CD4-positive, alpha-beta T cell treated with Interleukin-2 at 100 ng/mL for 4 hours (primary cell): ENCODE measurements at places on chromosomes 1 and 21.
A peak's percentile ranks its signal among the peaks of the same experiment; 100 is the strongest.

- DNase-seq, result no peak
Observed at GRCh38 chr1:180415236-180415848, 87.0 kb downstream of the ACBD6 start.

DNA sequence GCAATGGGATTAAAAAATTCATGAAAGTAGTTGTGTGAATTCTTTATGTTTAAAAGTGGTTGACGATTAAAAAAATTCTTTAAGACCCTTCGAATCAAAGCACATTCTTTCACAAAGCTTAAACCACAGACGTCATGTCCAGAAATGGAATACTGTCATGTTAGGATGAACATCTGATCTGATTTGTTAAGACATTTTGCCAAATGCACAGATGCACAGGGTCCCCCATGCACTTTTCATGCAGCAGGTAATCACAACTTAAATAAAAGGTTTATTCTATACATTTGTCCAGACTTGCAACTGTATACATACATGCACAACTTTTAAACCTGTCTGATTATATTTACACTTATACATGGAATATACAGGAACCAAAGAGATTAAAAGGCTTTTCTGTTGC lies 103.3 kb downstream of the NRIP1 start:
- no peak for DNase-seq

DNA sequence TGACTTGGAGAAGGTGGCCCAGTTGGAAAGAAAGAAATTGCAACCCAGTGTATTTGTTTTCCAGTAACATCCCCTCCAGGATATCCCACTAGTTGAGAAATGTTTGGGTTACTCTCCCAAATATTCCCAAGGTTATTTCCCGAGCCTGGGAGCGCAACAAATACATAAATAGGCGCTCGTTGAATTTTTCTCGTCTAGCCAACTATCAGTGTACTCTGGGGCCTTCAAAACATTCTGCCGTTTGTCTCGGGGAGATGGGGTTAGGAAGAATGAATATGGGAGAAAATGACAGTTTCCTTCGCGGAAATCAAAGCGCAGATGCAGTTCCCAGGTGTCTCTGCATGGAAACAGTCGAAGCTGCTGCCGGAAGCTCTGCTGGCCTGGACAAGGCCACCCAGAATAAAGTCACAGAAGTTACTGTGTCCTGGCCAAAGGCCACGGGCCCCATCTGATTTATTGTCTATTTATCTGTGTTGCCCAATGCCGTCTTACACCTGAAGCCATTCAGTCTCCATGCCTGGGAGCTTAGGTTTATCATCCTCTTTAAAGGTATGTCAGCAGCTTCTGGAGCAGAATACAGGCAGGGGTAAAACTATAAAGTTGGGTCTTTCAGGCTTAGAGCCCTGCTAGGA lies 1.0 kb downstream of the C1orf115 start:
- no peak for DNase-seq

- DNase-seq, result no peak
Observed at GRCh38 chr1:109985247-109986053, 885 bp downstream of the AHCYL1 start.

DNA sequence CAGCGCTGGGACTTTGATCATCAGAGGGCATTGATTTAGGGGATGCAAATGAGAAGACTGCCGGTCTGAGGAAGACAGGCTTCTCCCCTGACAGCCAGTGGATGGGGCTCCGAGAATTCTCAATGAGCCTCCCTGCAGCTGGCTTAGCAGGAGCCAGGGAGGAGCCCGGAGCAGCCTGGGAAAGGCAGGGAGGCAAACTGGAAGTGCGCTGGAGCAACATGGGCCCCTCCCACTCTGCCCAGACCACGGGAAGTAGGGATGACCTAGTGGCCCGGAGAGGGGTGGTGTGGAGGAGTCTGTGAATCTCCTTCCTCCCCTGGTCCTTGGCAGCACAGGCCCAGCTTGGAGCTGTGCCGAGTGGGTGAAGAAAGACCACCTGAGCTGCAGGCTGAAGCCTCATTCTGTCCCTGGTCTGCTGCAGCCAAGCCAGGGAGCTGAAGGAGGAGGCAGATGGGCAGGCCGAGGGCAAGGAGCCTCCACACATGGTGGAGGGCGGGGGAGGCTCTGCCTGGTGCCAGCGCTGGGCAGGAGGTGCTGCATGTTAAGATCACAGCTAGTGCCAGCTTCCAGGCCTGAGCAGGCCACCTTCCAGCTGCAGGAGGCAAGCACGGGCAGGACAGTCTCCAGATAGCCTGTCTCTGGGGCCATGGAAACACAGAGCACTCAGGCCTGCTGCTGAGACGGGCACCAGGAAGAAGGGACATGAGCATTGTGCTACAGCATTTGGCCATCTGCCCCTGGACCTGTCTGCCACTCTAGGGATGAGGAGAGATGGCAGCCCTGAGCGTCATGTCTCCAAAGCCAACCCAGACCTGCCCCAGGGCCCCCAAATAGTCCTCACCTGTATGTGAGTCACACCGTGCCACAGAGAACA lies 12.2 kb upstream of the CLSTN1 start:
- no peak for DNase-seq

- no peak for DNase-seq
Observed at GRCh38 chr1:203555076-203555475, 61.1 kb downstream of the OPTC start.

DNA sequence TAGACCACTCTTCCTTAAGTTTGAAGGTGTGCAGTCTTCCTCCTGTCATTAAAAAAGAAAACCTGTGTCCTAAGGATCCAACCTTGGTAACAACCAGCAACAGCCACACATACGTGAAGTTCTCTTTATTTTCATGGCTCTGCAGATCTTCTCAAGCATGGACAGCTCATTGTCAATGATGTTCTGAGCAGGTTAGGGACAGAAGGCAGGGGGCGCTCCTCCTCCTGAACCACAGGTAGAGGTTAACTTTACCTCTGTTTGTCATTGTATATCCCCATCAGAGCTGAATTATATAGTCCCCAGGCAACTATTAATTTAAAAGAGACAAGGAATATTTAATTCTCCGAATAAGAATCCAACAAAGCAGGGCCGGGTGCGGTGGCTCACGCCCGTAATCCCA lies 52.5 kb upstream of the CR2 start:
- DNase-seq, result no peak

DNA sequence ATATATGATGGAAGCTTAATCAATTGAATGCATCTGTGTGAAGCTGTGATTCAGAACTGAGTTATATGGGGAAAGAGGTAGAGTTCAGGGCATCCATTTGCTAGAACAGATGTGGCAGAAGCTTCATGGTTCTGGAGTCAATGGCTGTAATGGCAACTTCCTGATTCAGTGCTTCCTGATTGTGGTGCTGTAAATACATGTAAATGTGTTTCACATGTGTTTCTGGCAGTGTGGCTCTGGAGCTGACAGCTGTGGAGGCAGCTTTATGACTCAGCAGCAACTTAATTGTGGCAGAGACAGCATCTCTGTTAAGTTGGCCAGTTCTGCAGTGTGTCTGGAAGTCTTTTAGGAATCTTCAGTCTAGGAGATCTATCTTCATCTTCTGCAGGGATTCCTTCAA lies 226.6 kb upstream of the ZRANB2 start:
- DNase-seq, result no peak

DNA sequence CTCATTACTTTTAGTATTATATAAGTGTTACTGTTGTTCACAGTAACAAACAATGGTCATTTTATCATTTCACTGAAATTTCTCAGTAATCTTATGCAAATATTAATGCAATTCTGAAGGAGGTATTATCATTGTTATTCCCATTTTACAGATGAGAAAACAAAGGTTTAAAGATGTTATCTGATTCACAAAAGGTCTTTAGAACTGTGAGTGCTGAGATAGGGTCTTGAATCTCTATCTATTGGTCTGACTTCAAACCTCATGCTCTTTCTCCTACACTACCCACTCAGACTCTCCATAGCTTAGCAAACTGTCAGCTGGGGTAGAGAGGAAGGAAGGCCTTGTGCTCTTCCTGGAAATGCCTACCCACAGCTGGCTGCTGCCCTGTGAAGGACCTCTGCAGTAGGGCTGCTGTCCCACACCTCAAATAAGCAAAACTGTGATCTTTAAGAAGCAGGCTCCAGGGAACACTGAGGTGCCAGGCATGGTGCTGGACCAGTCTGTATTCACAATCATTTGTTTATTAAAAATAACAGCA lies 6.2 kb upstream of the OSCP1 start:
- no peak for DNase-seq

DNA sequence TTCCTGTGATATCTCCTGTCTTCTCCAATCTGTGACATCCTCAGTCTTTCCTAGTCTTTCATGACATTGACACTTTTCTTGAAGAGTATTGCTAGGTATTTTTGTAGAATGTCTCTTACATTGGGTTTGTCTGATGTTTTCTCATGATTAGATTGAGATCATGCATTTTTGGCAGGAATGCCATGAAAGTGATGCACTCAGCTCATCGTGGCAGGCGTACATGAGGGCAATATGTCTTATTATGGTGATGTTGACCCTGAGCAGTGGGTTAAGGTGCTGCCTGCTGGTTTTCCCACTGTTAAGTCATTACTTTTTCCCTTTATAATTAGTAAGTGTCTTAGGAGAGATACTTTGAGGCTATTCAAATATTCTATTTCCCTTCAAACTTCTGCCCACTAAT lies 80.2 kb upstream of the SSX2IP start:
- no peak for DNase-seq

GRCh38 chr1:87197156-87197555 lies 131.5 kb upstream of the LMO4 start:
- no peak for DNase-seq

GRCh38 chr21:14814991-14815390 lies 249.8 kb downstream of the NRIP1 start:
- DNase-seq, result no peak

DNA sequence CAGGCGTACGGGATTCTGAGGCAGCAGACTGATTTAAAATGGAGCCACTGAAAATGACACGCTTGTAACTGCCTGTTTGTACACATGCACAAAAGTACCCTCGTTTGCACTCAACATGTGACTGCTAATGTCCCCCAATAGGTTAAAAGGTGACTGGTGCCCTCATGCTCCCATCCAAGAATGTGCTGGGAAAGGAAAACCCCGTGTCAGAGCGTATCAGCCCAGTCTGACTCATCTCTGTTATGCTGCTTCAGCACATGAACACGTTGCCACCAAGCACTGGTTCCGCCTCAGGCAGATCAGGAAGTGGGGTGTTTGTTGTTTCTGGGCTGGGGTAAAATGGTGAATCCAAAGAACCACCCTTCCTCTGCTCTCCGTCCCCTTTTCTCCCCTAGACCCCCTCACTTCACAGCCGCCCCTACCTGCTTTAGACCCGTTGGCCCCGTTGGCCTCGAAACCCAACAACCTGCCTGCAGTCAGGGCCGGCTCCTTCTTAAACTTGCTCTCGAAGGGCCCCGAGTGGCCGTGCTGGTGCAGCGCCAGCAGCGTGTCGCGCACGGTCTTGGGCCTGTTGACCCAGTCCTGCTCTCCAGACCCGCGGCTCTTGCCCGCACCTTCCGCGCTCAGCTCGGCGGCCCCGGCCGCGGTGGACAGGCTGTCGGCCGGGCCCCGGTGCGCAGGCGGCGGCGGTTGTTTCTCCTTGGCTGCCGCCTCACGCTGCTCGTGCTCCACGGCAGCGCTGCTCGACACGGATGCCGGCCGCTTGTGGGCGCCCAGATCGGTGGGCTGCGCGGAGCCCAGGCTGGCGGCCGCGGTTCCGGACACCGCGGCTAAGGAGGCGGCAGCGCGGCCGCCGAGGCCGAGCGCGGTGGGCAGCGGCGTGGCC lies 1.7 kb downstream of the IRF2BP2 start:
- peak; percentile 90 for DNase-seq

- no peak for DNase-seq
Observed at GRCh38 chr1:1680912-1681273, 11.7 kb downstream of the SLC35E2B start.

- no peak for DNase-seq
Observed at GRCh38 chr1:186079084-186079684, 295.9 kb downstream of the TPR start.

DNA sequence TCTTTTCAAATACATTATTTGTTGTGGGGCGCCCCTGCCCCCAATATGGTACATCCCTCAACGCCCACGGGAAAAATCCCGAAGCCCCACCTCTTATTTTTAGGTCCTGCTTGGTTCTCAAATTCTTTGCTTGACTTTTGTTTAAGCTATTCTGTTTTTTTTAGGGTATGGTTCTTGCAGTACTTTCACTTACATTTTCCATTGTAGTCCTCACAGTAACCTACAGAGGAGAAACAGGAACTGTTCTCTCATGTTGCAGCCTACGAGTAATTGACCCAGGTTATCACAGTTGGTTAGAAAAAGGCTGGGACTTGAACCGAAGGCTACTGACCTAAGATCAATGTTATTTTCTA lies 697 bp upstream of the C21orf91 start:
- no peak for DNase-seq

- DNase-seq, result no peak
Observed at GRCh38 chr21:45407629-45408247, 2.8 kb downstream of the COL18A1 start.

DNA sequence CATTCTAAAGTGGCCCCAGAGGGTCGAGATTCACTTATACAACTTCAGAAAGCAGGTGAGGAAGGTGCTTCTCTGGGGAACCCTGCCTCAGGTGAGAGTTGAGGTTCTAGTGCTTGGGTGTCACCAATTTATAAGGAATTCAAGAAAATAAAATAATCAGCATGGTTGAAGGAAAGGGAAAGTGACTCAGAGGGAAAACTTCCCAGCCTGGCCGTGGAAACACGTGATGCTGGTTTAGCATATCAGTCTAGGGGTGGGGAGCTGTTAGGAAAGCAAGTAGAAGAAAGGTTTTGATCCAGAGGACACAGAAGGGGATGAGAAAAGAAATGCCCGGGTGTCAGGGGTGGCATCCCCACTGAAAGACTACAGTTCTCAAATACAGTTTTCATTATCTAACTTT lies 37.7 kb upstream of the TMEM125 start:
- no peak for DNase-seq

DNA sequence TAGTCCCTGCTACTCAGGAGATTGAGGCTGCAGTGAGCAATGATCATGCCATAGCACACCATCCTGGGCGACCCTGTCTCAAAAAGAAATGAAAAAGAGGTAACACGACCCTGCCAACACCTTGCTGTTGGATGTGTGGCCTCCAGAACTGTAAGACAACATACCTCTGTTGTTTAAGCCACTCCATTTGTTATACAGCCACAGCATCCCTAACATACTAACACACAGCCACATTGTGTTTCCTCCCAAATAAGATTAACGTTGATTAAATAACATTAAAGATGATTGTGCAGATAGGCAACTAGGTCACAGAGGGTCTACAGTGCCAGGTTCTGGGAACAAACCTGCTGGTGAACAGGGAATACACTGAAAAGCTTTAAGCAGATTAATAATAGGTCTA lies 170.4 kb downstream of the RERE start:
- DNase-seq, result no peak

- DNase-seq, result no peak
Observed at GRCh38 chr1:84255582-84255981, 45.9 kb upstream of the SAMD13 start.
